ENCODE measurements at places on chromosomes 4 and X. TPM values are rescaled to one million over a fixed set of nuclear protein-coding genes. Genes with fewer than 3 reads are reported as not detected.
A peak's percentile ranks its signal among the peaks of the same experiment; 100 is the strongest.

DNA sequence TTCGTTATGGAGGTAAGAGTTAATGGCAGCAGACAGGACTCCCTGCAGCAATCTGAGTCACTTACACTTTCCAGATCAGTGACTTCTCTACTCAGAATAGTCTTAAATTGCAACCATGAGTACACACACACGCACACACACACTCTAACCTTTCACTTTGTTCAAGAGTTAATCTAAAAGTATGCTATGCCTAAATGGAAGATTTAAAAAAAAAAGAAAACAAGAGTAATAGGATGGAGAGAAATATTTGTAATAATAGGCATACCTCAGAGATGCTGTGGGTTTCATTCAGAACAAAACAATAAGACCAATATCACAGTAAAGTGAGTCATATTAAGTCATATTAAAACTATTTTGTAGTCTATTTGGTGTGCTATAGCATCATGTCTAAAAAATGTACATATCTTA lies 969.1 kb upstream of the PCDH10 start:
- DNase-seq, result peak; percentile 62

DNA sequence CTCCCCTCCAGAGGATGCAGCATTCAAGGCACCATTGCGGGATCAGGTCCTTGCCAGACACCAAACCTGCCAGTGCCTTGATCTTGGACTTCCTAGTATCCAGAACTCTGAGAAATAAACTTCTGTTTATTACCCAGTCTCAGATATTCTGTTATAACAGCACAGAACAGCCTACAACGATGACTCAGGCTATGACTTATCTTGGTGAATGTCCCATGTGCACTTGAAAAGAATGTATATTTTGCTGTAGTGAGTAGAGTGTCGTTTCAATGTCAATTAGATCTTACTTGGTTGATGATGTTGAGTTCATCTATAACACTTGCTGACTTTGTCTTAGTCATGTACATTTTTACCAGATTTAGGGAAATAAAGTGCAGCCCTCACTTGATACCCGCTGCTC lies 34.5 kb upstream of the PGRMC1 start:
- no peak for DNase-seq

GRCh38 chr4:149752729-149753128 lies 62.9 kb downstream of the IQCM start:
- DNase-seq, result no peak

DNA sequence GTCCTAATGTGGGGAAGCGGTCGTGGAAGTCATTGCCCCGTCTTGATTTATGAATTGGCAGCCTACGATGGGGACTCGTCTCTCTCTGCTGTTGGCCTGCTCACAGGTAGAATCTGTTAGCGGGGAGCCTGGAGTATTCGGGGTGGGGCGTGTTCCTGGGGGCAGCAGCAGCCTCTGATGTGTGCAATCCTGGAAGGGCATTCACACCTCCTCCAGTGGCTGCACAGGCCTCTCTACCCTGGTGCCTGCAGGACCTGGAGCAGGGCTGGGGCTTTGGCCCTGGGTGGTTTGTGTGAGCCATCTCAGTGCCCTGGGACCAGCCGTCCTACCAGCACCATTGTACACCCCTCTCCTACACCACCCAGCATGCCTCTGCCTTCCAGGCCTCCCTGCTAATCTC lies 340.9 kb downstream of the ARHGAP10 start:
- DNase-seq, result no peak

DNA sequence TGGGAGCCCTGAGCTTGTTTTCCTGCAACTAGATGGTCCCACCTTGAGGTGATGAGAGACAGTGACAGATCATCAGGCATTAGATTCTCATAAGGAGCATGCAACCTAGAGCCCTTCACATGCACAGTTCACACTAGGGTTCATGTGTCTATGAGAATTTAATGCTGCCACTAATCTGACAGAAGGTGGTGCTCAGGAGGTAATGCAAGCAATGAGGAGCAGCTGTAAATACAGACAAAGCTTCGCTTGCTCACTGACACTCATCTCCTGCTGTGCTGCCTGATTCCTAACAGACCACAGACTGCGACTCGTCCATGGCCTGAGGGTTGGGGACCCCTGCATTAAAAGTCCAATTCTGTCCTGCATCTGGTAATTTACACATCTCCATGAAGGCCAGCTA lies 141.6 kb downstream of the KCNIP4 start:
- DNase-seq, result no peak

- no peak for DNase-seq
Observed at GRCh38 chr4:6720202-6720699, 4.3 kb downstream of the BLOC1S4 start.

DNA sequence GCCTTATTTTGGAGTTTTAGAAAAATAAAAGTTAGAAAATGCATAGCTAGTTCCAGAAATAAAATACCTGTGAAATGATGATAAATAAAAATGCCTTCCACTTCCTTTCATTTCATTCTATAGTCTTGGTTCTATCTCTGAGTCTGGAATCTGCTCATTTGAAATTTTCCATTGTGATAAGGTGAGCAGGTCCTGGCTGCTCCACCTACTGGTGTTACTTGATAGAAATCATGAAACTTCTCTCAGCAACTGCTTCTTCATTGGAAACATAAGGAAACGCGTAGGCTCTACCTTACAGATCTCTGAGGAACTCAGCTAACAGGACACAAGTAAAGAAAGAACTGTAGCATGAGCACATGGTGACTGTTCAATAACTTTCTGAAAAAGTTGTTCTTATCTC lies 141.8 kb downstream of the DCHS2 start:
- no peak for DNase-seq

DNA sequence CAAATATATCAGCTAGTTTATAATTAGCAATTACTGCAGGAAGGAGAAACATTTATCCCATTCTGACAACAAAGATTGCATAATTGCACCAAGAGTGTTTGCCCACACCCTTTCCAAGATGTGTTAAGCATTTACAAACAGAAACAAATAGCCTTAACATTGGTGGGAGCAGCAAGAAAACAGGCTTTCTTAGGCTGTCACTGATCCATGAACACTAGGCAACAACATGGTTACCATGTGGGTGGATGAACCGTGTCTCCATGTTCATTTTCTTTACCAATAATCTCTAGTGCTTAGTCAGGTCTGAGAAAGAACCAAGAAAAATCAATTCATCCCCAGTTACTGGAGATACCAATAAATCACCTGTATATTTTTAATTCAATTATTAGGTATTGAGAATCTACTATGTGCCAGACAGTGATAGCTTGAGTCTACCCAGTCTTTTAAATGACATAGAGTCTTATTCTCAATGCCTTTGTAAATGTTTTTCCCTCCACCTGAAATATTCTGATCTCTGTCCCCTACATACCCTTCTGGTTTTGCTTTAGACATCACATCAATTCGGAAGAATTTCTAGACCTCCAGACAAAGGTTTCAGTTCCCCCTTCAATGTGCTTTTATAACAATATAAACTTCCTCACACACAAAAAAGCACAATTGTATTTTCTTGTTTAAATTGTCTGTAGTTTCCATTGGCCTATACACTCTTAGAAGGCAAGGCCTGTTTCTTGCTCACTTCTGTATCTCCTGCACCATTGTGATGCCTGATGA lies 286.6 kb downstream of the PPP1R2C start:
- peak; percentile 67 for DNase-seq

The CLDN34 gene
- total RNA-seq, result not detected

The GRK4 gene
- total RNA-seq, result 1.3 TPM
